ENCODE measurements at places on chromosomes 2 and 18. TPM values are rescaled to one million over a fixed set of nuclear protein-coding genes. Genes with fewer than 3 reads are reported as not detected.

DNA sequence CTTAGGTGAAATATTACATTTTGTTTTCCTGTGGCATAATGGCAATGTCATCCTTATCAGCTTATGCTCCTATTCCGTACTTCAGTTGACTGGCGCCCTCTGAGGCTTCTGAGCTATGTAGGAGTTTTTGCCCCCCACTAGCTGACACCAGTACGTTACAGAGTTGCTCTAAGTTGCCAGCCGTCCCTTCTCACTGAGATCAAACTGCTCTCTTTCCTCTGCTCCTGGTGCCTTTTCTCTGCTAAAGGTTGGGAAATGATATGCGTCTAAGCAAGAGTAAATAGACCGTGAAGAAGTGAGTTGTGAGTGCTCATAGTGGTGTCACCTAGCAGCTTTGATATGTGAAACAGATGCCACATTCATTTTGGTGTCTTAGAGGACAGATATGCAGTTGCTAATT, 99.2 kb downstream of the RAPGEF4 start:
- no peak for DNase-seq

AOX1 gene
- polyA plus RNA-seq, result 2.8 TPM

- no peak for DNase-seq
These were observed 192.7 kb upstream of the TANK start for GRCh38 chr2:160967523-160967922.

HOXD11 gene
- polyA plus RNA-seq, result 42.6 TPM

Data from right renal cortex interstitium (tissue), 3 donors.